NCI-H1417 treated with DMSO at 0.1 percent for 48 hours (cell line): ENCODE measurements at places on chromosomes 5 and 9.

DNA sequence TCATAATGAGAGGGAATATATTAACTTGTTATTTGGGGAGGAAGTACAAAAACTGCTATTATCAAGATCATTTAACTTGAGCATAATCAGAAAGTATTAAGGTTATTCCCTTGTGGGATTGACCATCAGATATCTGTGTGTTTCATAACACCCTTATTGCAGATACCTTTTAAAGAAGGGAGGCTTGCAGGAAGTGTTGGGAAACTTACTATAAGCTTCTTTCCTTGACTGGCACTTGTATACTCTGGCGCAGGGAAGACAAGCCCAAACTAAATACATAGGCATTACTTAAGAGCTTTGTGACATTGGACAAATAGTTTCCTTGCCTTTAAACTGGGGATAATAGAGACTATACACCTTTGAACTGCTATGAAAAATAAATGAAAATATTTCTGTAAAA lies 50.9 kb downstream of the PIK3R1 start:
- no peak for DNase-seq

GRCh38 chr5:142320851-142321560 lies 3.8 kb downstream of the SPRY4 start:
- DNase-seq: no peak

DNA sequence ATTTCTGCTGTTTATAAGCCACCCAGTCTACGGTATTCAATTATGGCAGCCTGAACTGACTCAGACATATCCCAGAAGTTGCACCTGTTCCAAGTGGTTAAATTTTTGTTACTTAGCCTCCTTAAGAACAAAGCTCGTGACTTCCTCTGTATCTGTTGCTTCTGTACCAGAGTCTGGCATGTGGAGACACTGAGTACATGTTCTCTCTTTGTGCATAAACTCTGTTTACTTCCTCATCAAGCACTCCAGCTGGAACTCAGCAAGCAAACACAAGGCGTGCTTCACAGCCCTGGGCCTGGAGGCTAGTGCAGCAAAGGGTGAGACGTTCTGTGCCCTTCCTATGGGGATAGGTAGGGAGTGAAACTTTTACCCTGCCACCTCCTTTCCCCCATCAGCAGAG lies 19.0 kb downstream of the C9orf152 start:
- DNase-seq: no peak

- DNase-seq: no peak
These were observed 38.5 kb downstream of the CYSTM1 start for GRCh38 chr5:140213370-140213983.

- DNase-seq: no peak
These were observed 1.5 kb upstream of the RFX3 start for GRCh38 chr9:3526997-3527940.

GRCh38 chr9:94804316-94804715 lies 77.8 kb downstream of the AOPEP start:
- no peak for DNase-seq

GRCh38 chr5:9112520-9113291 lies 433.2 kb downstream of the SEMA5A start:
- no peak for DNase-seq

DNA sequence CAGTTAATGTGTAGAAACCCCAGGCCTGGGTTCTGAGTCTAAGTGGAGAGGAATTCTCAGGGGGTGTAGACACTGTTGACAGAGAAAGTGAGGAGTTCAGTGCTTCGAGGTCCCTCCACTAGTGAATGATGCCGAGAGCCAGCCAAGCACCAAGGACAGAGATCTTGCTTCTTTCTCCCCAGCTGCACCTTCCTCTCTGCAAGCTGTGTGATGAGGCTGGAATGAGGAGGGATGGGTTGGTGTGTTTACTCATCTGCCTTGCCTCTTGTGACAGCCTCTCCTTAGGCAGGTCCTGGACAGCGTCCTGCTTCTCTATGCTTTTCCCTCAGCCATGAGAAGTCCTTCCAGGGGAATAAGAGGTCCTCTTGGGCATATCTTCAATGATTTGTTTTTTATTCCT lies 35.3 kb downstream of the HNRNPH1 start:
- no peak for DNase-seq

- no peak for DNase-seq
These were observed 399.5 kb upstream of the TNC start for GRCh38 chr9:115517335-115518075.

DNA sequence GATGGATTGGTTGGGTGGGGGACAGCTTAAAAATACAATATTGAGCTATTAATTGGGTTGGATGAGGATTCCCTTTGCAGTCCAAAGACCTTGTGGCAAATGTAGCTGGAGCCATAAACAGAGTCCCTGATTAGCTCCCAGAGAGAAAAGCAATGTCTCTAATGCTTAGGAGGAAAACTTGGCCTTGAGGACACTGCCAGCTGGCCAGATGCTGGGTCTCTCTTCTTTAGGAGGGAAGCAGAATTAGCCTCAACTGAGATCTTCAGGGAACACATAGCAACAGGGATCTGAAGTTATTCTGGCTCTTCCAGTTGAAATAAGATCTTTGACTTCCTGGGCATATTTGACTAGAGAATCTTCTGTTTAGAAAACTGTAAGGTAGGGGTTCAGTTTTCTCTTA lies 121.7 kb upstream of the WWC1 start:
- no peak for DNase-seq

- no peak for DNase-seq
These were observed at the start of gene HMMR for GRCh38 chr5:163460562-163461171. Gene HMMR, plus strand, starts transcription at chr5:163460632. Its CDS starts 61 bp downstream, at chr5:163460693.

DNA sequence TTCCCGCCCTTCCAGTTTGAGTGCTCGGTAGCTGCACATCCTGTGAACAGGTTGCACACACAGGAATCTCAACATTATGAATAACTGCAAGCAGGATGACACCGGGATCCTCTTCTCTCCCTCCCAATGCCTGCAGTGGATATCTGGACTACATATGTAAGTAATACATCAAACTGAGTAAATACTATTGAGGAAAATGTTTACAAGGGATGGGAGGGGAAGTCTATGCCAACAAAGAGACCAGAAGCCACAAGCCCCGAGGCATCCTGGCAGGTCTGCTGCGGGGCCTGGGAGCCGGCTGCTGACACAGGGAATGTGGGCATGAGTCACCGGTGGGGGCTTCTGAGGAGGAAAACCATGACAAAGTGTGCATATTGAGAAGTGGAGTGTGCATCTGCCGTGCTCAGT lies 8.6 kb upstream of the ANKRD33B start:
- no peak for DNase-seq

DNA sequence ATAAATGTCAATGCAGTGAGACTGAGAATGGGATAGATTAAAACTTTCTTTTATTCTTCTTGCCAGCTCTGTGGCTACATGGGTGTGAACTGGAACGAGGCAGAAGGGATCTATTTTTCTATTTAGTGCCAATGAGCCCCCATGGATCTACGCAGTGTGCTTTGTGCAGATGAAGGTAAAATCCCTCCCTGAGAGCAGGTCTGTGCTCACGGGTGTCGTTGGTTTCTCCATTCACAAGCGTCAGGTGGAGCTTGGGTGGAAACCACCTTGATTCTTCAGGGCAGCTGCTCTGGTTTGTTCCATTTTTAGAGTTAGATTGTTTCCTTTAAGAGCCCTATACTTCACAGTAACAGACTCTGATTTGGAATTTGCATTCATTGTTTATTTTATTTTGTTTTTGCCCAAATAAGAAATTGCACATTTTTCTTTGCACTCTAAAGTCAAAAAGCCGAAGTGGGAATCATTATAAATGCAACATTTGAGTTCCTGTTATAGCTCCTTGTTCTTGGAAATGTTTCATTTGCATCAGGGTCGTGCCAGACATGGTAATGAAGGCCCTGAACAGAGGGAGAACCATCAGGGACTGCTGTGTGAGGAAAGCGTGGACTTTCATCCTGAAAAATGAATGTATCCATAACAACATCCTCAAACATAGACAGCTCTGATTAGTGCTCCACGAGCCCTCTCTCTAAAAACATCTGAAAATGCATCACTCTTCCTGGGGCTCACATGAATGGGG lies 31.1 kb upstream of the BICD2 start:
- DNase-seq: no peak
